ENCODE measurements at places on chromosomes 1 and 21.

DNA sequence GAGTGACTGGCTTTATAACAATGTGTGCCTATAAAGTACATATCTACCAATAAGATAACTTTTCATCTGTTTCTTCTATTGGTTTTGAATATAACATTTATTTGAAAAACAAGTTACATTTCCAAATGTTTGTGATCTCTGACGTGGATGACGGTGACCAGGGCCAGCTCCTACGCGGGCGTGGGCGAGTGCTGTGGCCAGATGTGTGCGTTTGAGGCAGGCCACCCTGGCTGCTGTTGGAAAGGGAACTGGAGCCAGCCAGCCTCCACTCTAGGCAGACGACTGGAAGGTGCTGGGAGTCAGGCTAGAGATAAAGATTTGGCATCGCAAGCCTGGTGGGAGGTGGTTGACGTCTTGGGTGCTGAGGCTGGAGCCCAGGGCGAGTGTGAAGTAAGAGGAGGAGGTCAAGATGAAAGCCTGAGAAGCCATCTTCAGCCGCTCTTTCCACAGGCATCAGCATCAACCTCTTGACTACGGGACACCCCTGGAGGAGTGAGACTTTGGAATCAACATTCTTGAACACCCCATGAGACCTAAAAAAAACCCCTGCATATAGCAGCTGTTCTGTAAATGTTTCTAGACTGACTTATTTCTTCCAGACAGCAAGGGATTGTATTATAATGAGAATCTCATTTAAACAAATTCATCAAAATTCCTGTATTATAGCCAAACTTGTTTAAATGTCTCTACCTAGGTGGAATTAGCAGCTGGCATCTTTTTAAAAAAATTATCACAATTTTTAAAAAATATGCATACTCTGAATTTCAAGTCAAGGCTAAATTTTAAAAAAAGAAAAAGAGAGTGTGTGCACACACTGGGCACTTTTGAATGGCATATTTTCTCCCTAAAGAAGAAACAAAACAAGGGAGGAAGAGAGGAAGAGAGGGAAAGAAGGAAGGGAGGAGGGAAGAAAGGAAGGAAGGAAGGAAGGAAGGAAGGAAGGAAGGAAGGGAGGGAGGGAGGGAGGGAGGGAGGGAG is 112.5 kb upstream of the SLC44A3 start:
- DNase-seq, result no peak

GRCh38 chr1:236882678-236883077 is 87.6 kb downstream of the MTR start:
- DNase-seq, result no peak

DNA sequence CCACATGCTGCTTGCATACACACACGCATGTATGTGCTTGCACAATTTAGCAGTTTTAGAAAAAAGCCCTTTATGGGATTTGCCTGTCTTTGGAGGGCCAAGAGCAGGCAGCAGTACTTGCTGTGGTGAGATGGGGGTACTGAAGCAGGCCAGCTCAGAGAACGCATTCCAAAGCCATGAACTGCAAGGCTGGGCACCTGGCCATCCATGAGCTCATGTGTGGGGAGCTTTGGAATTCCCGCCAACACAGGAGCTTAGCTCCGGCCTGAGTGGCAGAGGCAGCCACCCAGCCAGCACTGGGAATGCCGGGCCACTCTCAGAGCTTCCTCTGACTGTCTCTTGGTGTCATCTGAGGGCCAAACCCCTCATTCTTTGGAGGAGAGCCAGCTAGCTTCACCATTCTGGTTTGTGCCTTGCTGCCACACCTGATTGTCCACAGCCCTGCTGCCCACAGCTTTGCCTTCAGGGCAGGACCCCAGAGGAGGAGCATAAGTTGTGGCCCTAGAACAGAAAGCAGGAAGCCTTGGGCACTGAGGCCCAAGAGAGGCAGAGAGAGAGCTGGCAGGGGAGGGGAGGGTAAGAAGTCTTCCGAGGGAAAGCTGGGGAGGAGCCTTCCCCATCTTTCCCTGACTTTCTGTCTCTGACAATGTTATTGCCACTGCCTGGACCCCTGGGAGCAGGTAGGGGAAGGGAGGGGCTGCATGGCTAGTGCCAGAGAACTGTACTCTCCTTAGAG is 92.1 kb upstream of the POU3F1 start:
- peak; percentile 100 for DNase-seq

DNA sequence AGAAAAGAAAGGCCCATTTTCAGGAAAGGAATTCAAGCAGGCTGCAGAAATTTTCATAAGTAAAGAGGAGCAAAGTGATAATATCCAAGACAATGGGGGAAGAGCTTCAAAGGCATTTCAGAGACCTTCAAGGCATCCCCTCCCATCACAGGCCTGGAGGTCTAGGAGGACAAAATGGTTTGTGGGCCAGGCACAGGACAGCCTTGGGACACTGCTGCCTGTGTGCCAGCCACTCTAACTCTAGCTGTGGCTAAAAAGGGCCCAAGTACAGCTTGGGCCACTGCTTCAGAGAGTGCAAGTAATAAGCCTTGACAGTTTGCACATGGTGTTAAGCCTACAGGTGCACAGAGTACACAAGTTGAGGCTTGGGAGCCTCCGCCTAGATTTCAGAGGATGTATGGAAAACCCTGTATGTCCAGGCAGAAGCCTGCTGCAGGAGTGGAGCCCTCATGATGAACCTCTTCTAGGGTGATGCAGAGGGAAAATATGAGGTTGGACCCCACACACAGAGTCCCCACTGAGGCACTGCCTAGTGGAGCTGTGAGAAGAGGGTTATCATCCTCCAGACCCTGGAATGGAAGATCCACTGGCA is 51.8 kb upstream of the ZSWIM5 start:
- DNase-seq, result no peak

DNA sequence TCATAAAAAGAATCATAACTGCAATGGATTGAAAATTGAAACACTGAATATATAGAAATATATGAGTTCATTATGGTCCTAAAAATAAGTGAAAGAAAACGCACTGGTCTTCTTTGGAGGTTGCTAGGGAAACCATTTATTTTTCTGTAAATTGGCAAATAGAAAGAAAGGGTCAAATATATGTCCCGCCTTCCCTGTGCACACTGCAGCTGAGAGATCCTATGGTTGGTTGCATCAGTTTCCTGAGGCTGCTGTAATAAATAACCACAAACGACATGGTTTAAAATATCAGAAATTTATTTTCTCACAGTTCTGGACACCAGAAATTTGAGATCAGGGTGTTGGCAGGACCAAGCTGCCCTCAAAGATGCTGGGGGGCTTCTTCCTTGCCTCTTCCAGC is 35.0 kb downstream of the CA6 start:
- no peak for DNase-seq

DNA sequence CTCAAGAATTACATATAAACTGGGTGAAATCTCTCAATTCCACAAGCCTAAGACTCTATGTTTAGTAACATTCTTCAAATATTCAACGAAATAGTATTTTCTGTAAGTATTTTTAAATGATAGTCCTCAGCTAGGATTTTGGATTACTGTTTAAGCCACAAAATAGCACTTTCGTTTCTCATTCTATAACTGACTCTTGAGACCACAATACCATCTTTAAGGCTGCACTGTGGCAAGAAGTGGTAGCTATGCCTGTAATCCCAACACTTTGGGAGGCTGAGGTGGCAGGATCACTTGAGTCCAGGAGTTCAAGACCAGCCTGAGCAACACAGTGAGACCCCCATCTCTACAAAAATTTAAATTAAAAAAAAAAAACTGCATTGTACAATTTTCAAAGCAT is 126.7 kb downstream of the CDC42BPA start:
- DNase-seq, result no peak

DNA sequence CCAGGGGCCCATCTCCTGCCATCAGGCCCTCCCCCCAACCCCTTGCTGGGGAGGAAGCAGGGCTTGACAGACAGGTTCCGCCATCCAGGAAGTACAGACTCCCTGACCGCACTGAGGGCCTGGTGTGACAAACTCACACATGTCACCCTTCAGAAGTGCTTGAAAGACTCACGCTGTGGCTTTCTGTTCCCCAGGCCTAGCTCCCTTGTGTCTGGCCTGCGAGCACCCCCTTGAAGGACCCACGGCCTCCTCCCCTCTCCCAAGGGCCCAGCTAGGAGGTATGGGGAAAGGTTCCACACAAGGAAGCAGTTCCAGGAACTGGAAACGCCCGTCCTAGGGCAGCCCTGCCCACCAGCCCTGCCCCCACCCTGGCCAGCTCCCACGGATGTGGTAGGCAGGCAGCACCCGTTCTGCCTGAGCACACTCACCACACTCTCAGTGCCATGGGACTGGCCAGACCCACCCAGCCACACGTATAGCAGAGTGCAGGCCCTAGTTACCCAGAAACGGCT is 26.7 kb downstream of the SLC2A1 start:
- DNase-seq, result peak; percentile 91

DNA sequence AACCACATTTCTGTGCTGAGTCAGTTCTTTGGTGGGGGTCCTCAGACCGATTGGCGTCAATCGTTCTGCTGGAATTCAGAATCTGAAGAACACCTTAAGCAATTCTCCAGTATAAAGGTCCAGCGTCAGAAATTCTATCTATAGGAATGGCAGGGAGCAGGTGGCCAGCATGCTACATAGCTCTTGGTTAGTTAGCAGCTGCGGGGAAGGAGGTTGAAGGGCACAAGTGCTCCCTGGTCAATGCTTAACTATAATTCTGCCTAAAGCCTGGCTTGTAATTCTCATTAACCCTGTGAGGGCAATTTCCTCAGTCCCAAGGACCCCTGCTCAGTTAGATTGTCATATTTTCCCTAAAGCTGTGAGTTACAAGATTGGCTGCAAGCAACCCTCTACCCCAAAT is 54.3 kb upstream of the GALNT2 start:
- DNase-seq, result no peak

DNA sequence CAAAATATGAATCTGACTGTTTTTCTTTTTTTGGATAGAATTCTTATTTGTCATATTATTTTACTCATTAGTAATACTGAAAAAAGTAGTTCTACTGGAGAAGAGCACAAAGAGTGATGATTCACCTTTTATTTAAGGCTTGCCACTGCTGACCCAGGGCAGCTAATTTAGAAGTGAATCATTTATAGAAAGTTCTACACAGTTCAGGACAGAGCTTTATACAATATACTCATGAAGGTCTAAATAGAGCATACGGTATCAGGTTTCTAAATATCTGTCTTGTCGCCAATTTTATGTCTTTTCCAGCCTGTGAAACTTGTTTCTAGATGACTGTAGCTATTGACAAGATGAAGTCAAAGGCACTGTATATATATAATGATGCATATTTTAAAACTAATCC is 25.0 kb downstream of the GIPC2 start:
- no peak for DNase-seq

- no peak for DNase-seq
Measured at GRCh38 chr1:113256348-113256729, 134.0 kb upstream of the MAGI3 start.

DNA sequence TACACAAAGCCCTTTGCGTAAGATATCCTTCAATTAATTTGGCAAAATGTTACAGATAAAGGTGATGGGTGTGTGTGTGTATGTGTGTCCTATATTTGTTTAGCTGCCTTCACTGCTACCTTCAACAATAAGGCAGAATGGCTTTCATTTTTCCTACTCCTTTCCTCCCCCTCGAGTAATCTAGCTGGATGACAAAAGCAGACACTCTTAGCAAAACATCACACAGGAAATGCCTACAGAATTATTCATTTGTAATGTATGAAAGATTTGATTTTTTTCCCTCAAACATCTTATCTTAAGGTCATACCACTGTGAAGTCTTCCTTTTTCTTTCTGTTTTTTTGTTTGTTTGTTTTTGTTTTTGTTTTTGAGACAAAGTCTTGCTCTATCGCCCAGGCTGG is 10.6 kb downstream of the PTPN22 start:
- DNase-seq, result no peak

GRCh38 chr1:111571239-111571638 is 48.4 kb upstream of the RAP1A start:
- no peak for DNase-seq

DNA sequence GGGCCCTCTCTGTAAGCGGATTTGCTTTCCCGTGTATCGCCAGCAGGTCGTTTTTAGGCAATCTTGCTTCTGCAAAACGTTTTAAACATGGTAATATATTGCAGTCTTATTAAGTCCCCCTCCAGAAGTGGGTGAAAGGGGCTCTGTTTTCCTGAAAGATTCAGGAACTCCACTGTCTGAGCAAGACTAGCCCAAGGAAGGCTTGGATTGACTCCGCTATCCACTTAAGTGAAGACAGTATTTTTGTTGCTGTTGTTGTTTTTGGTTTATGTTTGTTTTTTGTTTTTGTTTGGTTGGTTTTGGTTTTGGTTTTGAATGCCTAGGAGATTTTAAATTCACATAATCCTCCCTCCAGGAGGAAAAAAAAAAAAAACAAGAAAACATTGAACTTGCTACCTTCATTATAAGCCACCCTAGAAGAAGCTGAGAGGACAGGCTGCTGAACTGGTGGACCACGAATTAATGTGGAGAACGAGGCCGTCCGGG is 29.1 kb upstream of the NFIA start:
- DNase-seq, result no peak

DNA sequence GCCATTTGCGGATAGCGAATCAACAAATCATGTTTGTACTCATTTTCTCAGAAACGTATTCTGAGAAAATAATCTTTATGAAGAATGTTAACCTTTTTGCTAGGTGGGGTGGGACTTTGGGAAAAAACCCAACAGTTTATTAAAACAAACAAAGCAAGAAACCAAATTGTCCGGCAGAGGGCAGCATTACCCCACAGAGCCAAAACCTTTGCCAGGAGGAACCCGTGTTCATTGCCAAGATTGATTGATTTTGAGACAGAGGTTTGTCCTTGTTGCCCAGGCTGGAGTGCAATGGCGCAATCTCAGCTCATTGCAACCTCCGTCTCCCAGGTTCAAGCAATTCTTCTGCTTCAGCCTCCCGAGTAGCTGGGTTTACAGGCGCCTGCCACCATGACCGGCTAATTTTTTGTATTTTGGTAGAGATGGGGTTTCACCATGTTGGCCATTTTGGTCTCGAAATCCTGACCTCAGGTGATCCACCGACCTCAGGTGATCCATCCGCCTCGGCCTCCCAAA is 70.8 kb upstream of the RHOU start:
- DNase-seq, result peak; percentile 61

DNA sequence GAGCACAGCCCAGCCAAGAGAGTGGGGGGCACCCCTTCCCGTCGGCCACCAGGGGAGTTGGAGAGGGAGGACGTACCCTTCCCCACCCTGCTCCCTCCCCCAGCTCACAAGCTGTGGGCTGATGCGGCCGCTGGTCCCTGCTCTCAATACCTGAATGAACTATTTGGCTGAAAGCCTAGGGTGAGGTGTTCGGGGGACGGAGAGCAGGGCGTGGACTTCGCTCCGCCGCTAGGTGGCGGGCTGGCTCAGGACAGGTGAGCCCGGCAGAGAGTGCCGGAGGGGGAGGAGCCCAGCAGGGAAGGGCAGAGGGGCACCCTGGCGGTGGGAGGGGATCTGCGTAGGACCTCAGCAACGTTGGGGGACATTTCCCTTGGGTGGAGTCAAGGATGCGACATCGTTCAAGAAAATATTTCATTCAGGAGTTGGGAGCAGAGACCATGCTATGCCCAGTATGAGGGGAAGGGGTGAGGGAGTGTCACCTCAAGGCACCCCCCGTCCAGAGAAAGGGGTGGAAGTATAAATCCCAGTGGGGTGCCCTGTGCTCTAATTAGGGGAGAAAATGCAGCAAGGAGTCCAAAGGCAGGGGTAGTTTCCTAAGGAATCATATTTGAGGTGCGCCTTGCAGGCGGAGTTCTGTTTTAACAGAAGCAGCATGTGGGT is 12.0 kb upstream of the RHBG start:
- peak; percentile 77 for DNase-seq

Data from NCI-H2029 (cell line).